Activated naive CD4-positive, alpha-beta T cell treated with anti-CD3 and anti-CD28 coated beads, Interleukin-2, amount 10 ng/mL, durations not matched to agents 5 hours and 36 hours (primary cell): ENCODE measurements at places on chromosomes 5 and 9. TPM values are rescaled to one million over a fixed set of nuclear protein-coding genes. Genes with fewer than 3 reads are reported as not detected.

The CDC23 gene
- total RNA-seq: 25.4 TPM

The PDE6A gene
- not detected for total RNA-seq

The PCDHGB4 gene
- not detected for total RNA-seq

The CORO2A gene
- 8.0 TPM for total RNA-seq

The IL3 gene
- total RNA-seq: not detected

The MSX2 gene
- total RNA-seq: not detected

The MEIKIN gene
- total RNA-seq: 1.5 TPM
